T-helper 17 cell (primary cell): ENCODE measurements at places on chromosomes 1 and 21. TPM values are rescaled to one million over a fixed set of nuclear protein-coding genes. Genes with fewer than 3 reads are reported as not detected.

STUM gene
- total RNA-seq: not detected

HYI gene
- total RNA-seq: 24.1 TPM

CFAP141 gene
- not detected for total RNA-seq

NBPF6 gene
- not detected for total RNA-seq

PIGC gene
- 24.9 TPM for total RNA-seq

OR2T29 gene
- total RNA-seq: not detected

URB1 gene
- 11.8 TPM for total RNA-seq

- H3K27me3 ChIP-seq: no peaks in the 10 kb centered on the region
- no peaks in the 10 kb centered on the region for H3K4me1 ChIP-seq
- no peak for DNase-seq
- H3K36me3 ChIP-seq: peaks cover 3% of the 10 kb centered on the region
- no peak overlapping the region for H3K27ac ChIP-seq
Measured at GRCh38 chr1:242890192-242890741, 364.8 kb downstream of the CEP170 start.

DNA sequence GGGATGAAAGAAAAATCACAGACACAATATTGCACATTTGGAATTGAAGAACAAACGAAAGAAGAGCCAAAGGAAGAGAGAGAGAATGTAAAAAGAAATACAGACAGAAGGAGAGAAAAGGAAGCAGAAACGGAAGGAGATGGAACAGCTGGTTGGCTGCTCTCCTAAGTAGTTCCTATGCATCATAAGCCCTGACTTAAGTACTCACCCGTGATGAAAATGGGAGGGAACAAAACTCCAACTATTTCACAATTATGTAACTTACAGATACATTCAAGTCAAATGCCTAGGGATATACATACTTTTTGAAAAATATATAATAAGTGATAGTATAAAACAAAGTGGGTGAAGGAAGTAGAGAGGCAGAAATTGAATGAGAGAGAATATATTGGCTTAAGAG lies 88.5 kb downstream of the TTLL7 start:
- H3K4me3 ChIP-seq: no peak overlapping the region
- no peak for DNase-seq
- no peak overlapping the region for H3K27ac ChIP-seq
- no peaks in the 10 kb centered on the region for H3K4me1 ChIP-seq
- no peaks in the 10 kb centered on the region for H3K36me3 ChIP-seq

DNA sequence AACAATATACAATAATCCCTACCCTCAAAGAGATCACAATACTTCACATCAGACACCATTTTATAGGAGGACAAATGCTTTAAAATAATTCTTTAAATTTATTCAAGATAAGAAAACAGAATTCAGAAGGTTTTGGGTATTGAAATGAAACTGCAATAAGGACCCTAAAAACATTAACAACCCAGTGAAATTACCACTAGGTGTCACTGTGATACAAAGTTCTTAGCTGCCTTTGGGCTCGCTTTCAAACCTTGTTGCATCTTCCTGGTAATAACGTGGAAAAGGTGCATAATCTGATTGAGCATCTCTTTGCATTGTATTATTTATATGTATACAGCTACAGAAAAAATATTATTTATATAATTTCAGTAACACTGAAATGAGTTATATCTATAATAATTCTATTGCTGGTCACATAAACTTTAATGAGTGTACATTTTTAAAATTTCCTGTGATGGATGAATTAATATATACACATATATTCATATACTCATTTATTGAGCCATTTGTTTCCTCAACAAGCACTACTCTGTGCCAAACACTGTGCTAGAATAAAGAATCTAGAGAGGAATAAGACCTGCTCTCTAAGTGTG lies 185.2 kb downstream of the FAF1 start:
- no peak for DNase-seq
- no peak overlapping the region for H3K4me3 ChIP-seq
- peaks cover 5% of the 10 kb centered on the region for H3K36me3 ChIP-seq

DNA sequence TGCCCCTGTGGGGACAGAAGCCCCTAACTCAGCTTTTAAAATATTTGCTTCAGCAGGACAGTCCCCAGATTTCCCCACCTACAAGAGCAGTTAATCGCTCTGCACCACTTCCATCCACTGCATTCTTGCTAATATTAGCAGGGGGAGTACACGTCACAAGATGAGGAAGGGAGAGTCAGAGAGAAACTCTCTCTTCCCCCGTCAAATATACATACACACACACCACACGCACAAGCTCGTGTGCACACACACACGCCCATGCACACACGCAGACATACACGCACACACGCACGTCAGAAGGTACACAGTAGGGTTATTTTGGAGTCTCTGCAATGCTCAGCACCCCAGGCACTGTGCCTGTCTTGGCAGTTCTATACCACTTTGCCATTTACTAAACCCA lies 2.1 kb downstream of the CLCA1 start:
- H3K4me1 ChIP-seq: no peaks in the 10 kb centered on the region
- no peak overlapping the region for H3K27ac ChIP-seq
- H3K36me3 ChIP-seq: no peaks in the 10 kb centered on the region
- H3K27me3 ChIP-seq: peaks cover 33% of the 10 kb centered on the region
- H3K4me3 ChIP-seq: no peak overlapping the region
- DNase-seq: no peak

GRCh38 chr1:27787895-27788294 lies 14.9 kb downstream of the STX12 start:
- peaks cover 18% of the 10 kb centered on the region for H3K4me1 ChIP-seq
- peaks cover 2% of the 10 kb centered on the region for H3K36me3 ChIP-seq
- no peak overlapping the region for H3K27ac ChIP-seq
- H3K27me3 ChIP-seq: no peaks in the 10 kb centered on the region
- no peak for DNase-seq

DNA sequence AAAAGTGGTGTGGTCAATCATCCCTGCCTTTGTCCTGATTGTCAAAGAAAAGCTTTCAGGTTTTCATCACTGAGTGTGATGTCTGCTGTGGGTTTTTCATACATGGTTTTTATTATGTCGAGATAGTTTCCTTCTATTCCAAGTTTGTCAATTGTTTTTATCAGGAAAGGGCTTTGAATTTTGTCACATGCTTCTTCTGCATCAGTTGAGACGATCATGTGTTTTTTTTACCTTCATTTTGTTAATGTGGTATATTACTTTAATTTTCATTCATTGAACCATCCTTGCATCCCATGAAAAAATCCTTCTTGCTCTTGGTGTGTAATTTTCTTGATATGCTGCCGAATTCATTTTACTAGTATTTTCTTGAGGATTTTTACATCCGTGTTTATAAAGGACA lies 15.5 kb downstream of the PRKCZ start:
- no peak for DNase-seq
- H3K36me3 ChIP-seq: peaks cover 15% of the 10 kb centered on the region
- peaks cover 10% of the 10 kb centered on the region for H3K4me1 ChIP-seq
- no peaks in the 10 kb centered on the region for H3K27me3 ChIP-seq
- H3K4me3 ChIP-seq: no peak overlapping the region
- no peak overlapping the region for H3K27ac ChIP-seq

DNA sequence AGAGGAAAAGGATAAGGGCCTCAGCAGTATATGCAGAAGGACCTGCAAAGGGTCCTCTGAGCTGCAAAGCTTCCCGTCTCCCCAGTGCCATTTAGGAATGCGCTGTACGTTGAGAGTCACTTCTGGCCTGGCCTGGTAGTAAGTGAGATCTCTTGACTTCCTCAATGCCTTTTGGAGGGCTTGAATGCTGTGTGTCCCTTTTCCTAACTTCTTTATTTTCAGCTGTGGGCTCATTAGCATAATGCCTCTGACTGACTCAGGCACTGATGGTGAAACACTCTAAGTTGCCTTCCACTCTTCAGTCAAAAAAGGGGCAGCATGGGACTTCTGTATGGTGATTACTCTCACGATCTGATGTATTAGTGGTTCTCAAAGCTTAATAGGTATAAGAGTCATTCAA lies 49.9 kb downstream of the XCL1 start:
- H3K4me1 ChIP-seq: no peaks in the 10 kb centered on the region
- peaks cover 40% of the 10 kb centered on the region for H3K27me3 ChIP-seq
- H3K27ac ChIP-seq: no peak overlapping the region
- H3K36me3 ChIP-seq: peaks cover 4% of the 10 kb centered on the region
- no peak for DNase-seq

- no peak overlapping the region for H3K4me3 ChIP-seq
- no peak overlapping the region for H3K27ac ChIP-seq
Measured at GRCh38 chr1:72620453-72620852, 338.1 kb upstream of the NEGR1 start.

DNA sequence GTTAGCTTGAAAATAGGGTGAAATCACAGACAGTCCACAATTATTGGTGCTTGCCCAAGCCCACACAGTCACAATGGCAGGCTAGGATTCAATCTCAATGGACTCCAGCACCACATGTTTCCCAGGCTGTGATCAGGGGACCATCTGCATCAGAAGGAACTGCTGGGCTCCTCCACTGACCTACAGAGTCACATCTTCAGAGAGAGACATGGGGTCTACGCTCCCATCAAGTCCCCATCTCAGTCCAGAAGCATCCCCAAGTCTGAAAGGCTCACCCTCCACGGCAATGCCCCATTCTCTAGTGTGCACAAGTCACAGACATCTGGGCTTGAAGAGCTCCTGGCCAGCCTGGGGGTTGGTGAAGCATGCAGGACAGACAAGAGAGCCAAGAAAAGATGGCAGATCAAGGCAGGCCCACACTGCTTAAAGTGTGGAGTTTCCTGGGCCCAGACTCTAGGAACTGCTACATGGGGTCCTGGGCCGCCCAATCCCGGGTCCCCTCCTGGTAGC lies 262.5 kb downstream of the NPHP4 start:
- peaks cover 3% of the 10 kb centered on the region for H3K4me1 ChIP-seq
- DNase-seq: no peak
- H3K27me3 ChIP-seq: peaks cover 44% of the 10 kb centered on the region
- H3K36me3 ChIP-seq: no peaks in the 10 kb centered on the region
- H3K27ac ChIP-seq: no peak overlapping the region

- no peak overlapping the region for H3K4me3 ChIP-seq
- no peak overlapping the region for H3K27ac ChIP-seq
- DNase-seq: no peak
- H3K4me1 ChIP-seq: no peaks in the 10 kb centered on the region
Measured at GRCh38 chr1:244406337-244406736, 45.4 kb downstream of the ADSS2 start.

DNA sequence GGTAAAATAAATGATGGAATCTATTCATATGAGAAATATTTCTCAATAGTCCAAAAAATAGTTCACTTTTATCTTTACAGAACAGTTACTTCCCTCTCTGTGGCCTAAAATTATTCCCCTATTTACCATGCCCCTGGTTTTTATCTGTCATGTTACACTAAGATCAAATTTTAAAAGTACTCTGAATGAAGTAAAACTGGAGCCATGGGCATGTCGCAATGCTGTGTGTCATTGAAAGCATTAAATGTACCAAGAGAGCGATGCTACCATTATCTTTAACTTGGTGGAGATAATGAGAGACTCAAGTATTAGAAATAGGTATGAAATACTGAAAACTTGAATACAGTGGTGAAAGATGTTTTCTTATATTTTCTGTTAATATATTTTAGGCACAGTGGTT lies 146.2 kb downstream of the KCNT2 start:
- H3K27ac ChIP-seq: no peak overlapping the region
- no peak overlapping the region for H3K4me3 ChIP-seq
- H3K4me1 ChIP-seq: no peaks in the 10 kb centered on the region

DNA sequence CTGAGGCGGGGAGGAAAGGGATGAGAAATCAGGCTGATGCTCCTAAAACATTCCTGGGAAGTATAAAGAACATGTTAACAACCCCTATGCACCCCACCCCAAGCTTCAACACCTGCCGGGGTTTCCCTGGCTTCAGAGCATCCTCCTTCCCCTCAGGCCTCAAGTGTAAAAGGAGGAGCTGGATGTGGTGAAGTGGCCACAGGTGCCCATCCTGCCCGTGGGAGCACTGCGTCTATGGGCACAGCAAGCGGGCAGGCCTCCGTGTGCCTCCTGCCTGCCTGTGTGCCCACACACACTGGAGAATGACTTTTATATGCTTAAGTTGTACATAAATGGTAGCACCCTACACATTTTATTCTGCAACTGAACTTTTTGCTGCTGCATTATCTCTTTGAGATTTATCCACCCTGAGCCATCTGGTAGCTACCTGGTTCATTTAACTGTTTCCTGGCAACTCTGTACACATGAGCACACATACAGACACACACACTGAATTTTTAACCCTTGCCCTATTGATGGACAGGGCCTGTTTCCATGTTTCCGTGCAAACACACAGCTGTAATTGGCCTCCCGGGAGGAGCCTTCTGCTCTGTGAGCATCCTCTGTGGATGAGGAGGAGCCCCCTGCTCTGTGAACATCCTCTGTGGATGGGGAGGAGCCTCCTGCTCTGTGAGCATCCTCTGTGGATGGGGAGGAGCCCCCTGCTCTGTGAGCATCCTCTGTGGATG lies 13.4 kb upstream of the FTCD start:
- H3K27me3 ChIP-seq: no peaks in the 10 kb centered on the region
- DNase-seq: no peak
- no peaks in the 10 kb centered on the region for H3K4me1 ChIP-seq
- H3K27ac ChIP-seq: no peak overlapping the region
- H3K4me3 ChIP-seq: no peak overlapping the region

DNA sequence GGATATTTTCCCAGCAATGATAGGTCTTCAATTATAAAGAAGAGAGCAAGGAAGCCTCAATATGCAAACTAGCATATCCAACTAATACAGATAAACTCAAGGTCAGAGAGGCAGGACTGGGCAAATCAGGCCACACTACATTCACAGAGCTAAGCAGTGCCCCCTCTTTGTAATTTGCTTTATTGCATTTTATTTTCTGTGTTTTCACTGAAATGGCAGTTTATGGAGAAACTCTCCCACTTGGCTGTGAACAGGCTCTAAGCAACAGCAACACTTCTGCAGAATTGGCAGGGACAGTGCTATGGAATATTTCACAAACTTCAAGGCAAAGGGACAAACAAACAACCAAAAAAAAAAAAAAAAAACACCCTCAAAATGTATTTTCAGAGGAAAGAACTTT lies 93.4 kb upstream of the SOD1 start:
- H3K4me3 ChIP-seq: no peak overlapping the region
- H3K4me1 ChIP-seq: no peaks in the 10 kb centered on the region

DNA sequence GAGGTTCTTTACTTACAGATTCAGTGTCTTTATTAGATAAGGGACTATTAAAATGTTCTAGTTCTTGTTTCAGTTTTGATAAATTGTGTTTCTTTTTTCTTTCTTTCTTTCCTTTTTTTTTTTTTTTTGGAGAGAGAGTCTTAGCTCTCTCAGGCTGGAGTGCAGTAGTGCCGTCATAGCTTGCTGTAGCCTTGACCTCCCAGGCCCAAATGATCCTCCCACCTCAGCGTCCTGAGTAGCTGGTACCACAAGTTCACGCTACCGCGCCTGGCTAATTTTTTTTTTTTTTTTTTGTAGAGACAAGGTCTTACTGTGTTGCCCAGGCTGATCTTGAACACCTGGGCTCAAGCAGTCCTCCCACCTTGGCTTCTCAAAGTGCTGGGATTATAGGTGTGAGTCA lies 76.6 kb downstream of the TMEM200B start:
- no peak overlapping the region for H3K27ac ChIP-seq
- H3K27me3 ChIP-seq: no peaks in the 10 kb centered on the region
- peaks cover 8% of the 10 kb centered on the region for H3K36me3 ChIP-seq
- no peak for DNase-seq
